ENCODE measurements at places on chromosomes 3 and 15. TPM values are rescaled to one million over a fixed set of nuclear protein-coding genes. Genes with fewer than 3 reads are reported as not detected.

Gene ZNF445
- polyA plus RNA-seq: 3.2 TPM

Gene CSPG4
- 4.0 TPM for polyA plus RNA-seq

Gene SLC28A2
- polyA plus RNA-seq: not detected

Gene RAD51
- 5.9 TPM for polyA plus RNA-seq

Gene SLC26A6
- polyA plus RNA-seq: 20.8 TPM

Gene IGF2BP2
- 0.62 TPM for polyA plus RNA-seq

Gene FRMD5
- polyA plus RNA-seq: 0.09 TPM

Gene PHLDB2
- 7.6 TPM for polyA plus RNA-seq

Gene CHRM5
- polyA plus RNA-seq: not detected

Gene TNK2
- 87.5 TPM for polyA plus RNA-seq

Gene KNG1
- polyA plus RNA-seq: not detected

Gene HTR3E
- not detected for polyA plus RNA-seq

Gene TAGLN3
- 0.06 TPM for polyA plus RNA-seq

Gene RIOX2
- polyA plus RNA-seq: 27.9 TPM

Gene CPN2
- 0.02 TPM for polyA plus RNA-seq

Gene TRIM42
- not detected for polyA plus RNA-seq

Gene SLC9C1
- polyA plus RNA-seq: not detected

Gene SAMD7
- polyA plus RNA-seq: not detected

Gene ZPLD1
- not detected for polyA plus RNA-seq

Gene MOBP
- polyA plus RNA-seq: not detected

Gene INKA1
- 26.3 TPM for polyA plus RNA-seq

Gene TIGIT
- polyA plus RNA-seq: 0.39 TPM

Gene AZI2
- polyA plus RNA-seq: 20.4 TPM

Gene GUCA1C
- polyA plus RNA-seq: not detected

Gene P2RY12
- polyA plus RNA-seq: 0.13 TPM

Gene IFRD2
- polyA plus RNA-seq: 69.5 TPM

Gene FES
- polyA plus RNA-seq: 3.8 TPM

Gene HCLS1
- 6.4 TPM for polyA plus RNA-seq

Gene NBEAL2
- polyA plus RNA-seq: 173 TPM

Gene CLRN1
- polyA plus RNA-seq: not detected

Gene CCDC39
- not detected for polyA plus RNA-seq

Gene CADPS
- 0.09 TPM for polyA plus RNA-seq

Gene JAGN1
- polyA plus RNA-seq: 20.6 TPM

Gene TPRG1
- 61.0 TPM for polyA plus RNA-seq

Gene ACTC1
- polyA plus RNA-seq: 1.0 TPM
